Caki2 (cell line): ENCODE measurements at places on chromosomes 11 and 22. TPM values are rescaled to one million over a fixed set of nuclear protein-coding genes. Genes with fewer than 3 reads are reported as not detected.

DNA sequence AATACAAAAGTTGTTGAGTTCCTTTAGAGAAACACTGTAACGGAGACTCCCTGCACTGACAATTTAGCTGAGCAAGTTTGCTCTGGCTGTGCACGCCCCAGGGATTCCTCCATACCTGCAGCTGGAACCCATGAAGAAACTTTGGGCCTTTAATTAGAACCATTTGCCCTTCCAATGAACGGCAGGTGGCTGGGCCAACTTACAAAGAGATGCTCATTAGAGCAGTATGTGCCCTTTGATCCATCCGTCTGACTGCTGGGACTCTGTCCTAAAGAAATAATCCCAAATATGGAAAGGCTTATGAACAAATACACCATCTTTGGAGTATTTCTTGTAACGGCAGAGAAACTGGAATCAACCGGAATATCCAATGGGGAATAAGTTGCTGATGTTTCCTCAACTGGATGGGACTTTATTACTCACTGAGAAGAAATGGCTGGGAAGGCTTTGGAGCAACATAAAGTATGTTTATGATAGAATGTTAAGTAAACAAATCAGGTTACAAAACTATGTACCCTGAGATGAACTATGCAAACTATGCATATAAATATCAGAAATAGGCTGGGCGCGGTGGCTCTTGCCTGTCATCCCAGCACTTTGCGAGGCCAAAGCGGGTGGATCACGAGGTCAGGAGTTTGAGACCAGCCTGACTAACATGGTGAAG lies 24.4 kb upstream of the FBLN1 start:
- peak; percentile 83 for DNase-seq

SLC22A6 gene
- total RNA-seq = not detected in 2 replicates

DNA sequence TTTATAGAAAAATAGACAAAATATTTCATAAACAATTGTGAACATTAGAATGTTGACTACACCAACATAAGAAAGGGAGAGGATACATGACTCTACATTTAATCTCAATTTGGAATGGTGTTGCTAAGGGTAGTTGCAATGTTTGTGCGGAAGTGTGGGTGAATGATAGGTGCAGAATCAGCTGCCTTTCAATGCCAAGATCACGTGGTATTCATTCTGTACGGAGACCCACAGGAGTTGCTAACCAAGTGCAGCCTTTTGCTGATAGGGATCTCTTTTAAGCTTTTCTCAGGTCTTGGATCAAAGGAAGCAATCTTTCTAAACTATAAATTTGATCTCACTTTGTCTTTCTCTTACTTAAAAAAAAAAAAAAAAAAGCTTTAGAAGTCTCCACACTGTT lies 29.8 kb upstream of the CTSC start:
- no peak for DNase-seq

DNA sequence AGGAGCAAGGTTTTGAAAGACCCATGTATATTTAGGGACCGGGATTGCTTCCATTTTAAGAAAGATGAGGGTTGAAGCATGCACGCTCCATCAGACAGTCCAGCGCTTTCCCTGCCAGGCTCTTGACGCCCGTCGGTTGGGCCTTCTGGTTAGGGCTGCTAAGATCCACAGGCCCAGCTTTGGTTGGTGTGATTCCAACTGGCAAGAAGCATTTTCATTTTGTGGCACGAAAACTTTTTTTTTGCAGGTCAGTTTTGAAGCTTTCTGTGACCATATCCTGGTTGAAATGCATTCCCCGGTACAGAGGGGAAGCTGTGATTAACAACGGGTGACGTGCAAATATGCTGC lies 34.3 kb upstream of the MPPED1 start:
- no peak for DNase-seq

- peak; percentile 72 for DNase-seq
These were observed 14.1 kb downstream of the C11orf24 start for GRCh38 chr11:68257477-68258362.

GRCh38 chr11:115525531-115526006 lies 21.4 kb upstream of the CADM1 start:
- DNase-seq = no peak

- no peak for DNase-seq
These were observed 16.2 kb downstream of the CAPN5 start for GRCh38 chr11:77082838-77083565.

DNA sequence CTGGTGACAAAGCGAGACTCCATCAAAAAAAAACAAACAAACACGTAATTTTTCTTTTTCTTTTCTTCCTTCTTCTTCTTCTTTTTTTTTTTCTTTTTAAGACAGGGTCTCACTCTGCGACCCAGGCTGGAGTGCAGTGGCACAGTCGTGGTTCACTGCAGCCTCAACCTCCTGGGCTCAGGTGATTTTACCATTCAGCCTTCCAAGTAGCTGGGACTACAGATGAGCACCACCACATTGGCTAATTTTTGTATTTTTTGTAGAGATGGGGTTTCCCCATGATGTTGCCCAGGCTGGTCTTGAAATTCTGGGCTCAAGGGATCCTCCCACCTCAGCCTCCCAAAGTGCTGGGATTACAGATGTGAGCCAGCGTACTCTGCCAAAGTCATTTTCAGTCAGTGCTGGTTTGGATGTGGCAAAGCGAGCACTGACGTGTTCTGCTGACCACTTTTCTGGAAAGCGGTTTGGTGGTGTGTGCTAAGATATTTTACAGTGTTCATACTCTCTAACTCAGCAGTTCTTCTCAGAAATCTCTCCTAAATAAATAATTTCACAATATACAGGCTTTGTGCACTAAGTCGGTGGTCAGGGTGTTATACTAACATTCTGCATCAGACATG lies 10.7 kb downstream of the FAM118A start:
- DNase-seq = no peak

- DNase-seq = no peak
These were observed 80.1 kb downstream of the PICALM start for GRCh38 chr11:85988780-85989179.

DNA sequence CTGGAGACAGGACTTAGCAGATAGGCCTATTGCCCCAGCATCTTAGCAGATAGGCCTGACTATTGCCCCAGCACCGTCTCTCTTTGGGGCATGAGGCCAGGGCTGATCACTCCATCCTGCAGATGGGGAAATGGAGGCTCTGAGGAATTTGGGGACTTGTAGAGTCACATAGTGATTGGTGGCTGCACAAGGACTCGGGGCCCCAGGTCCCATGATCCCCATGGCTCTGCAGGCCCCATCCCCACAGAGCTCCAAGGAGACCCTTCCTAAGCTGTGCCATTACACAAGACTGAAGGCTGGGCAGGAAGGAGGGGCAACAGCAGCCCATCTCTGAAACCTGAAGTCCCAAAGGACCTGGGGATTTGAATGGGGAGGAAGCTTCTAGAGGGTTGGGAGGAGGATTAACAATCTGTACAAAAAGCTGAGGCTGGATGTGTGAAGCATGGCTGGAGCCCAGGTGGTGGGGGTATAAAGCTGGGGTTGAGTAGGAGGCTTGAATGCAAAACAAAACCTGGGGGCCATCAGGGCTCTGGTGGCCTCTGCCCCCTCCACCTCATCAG lies 1.6 kb downstream of the ARAP1 start:
- DNase-seq = no peak

DNA sequence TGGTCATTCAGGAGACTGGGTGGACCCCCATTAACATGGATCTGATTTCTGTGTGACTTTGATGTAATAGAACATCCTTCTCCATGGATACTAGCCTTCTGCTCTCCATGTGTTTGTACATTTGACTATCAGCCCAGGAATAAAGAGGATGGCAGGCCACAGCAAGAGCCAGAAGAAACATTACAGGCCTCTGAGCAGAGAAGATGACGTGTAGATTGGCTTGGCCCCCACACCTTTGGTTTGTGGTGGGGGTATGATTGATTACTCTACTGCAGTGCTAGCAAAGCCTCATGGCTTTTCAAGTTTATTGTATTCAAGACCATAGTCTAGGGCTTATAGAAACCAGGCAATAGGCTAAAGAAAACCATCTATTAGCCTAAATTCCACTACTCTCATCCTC lies 77.0 kb downstream of the GRAMD1B start:
- DNase-seq = no peak

FAM227A gene
- 0.24 and 2.3 TPM in 2 replicates for total RNA-seq

TSPAN18 gene
- total RNA-seq = not detected in 2 replicates

DNA sequence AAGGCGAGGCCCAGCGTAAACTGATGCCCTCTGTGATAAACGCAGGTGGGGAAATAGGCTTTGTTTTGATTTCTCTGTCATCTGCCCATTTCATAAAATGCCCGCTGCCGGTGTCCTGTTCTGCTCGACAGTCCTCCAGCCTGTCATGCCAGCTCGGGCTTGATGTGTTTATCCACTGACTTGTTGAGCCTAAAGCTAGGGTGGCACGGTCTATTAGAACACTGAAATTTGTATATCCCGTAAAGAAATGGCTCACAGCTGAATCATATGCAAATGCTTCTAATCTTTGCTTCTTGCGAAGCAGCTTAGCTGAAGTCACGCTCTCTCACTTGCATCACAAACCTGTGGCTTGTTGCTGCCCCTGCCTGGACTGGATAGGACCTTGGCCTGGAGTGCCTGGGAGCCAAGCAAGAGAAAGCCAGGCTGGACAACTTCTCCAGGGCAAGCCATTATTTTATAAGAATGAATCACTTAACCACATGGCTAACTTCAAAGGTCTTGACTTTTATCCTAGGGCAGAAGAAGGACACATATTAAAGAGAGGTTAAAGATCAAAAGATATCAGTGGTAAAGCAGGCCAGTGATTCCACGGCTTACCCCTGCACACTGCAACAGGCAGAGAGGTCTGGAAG lies 33.1 kb downstream of the EHF start:
- peak; percentile 90 for DNase-seq

GRCh38 chr11:116427903-116428637 lies 344.7 kb downstream of the BUD13 start:
- DNase-seq = no peak

DNA sequence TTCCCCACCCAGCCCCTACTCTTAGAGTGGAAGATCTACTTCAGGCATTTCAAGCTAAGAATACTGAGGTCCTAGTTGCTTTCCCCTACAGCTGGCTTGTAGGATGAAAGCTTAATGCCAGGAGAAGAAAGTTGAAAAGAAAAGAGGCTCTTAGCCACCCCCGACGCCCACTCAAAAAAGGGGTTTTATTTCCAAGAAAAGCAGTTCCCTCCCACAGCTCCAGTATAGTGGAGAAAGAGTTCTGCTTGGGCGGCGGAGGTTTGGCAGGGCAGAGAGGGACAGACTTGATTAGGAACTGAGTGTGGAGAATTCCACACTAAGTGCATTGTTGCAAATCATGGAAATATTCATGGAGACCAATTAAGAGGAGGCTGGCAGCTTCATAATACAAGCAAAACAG lies 470.9 kb downstream of the ETS1 start:
- no peak for DNase-seq

GRCh38 chr11:61971248-61972111 lies 4.0 kb upstream of the FTH1 start:
- DNase-seq = peak; percentile 99

GRCh38 chr11:89516496-89516895 lies 25.3 kb upstream of the NOX4 start:
- no peak for DNase-seq

OR10D3 gene
- not detected in 2 replicates for total RNA-seq

- no peak for DNase-seq
These were observed 116.1 kb downstream of the PHF21B start for GRCh38 chr22:44893731-44894080.

- DNase-seq = no peak
These were observed 334.3 kb downstream of the TMEM135 start for GRCh38 chr11:87372065-87372464.

CBX6 gene
- total RNA-seq = 59.5 and 63.9 TPM in 2 replicates

- DNase-seq = no peak
These were observed 71.3 kb downstream of the TSPAN18 start for GRCh38 chr11:44797886-44798606.

DNA sequence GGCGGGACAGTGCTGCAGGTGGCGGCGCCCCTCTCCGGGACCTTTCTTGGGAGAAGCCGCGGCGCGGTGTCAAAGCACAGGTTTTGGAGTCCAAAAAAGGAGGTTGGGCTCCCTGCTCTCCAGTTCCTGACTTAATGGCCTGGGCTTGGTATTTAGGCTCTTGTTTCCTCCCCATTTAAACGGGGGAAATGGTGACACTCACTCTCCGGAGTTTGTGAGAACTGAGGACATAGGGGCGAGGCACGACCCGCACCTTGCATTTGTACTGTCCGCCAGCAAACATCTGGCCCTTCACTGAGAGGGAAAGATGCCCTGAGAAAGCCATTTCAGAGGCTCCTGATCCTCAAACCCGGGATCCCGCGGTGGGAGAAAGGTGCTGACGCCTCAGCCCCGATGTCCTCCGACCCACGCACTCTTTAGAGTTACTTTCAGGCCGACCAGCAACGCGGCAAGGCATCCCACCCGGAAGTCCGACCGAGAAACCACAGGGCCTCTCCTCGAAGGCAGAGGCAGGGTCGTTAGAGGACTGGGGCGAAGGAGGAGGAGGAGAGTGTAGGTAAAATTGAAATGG lies 2.9 kb upstream of the WDR74 start:
- no peak for DNase-seq

DNA sequence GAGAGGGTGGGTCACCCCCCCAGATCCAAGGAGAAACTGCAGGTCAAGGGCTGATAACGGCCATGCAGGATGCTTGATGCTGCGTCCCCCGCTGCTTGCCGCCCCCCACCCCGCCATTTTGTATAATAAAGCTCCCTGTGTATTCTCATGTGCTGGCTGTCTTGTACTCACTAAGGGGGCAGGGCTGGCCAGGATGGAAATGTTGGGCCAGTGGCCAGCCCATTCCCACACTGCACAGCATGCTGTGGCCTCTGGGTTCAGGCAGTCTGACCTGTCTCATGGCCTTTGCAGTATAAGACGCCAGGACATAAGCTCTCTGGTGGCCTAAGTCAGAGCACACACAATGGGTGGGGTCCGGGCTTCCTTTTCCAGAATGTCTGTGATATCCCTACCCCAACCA lies 421 bp upstream of the PRR33 start:
- no peak for DNase-seq

CHID1 gene
- total RNA-seq = 146 and 165 TPM in 2 replicates

DNA sequence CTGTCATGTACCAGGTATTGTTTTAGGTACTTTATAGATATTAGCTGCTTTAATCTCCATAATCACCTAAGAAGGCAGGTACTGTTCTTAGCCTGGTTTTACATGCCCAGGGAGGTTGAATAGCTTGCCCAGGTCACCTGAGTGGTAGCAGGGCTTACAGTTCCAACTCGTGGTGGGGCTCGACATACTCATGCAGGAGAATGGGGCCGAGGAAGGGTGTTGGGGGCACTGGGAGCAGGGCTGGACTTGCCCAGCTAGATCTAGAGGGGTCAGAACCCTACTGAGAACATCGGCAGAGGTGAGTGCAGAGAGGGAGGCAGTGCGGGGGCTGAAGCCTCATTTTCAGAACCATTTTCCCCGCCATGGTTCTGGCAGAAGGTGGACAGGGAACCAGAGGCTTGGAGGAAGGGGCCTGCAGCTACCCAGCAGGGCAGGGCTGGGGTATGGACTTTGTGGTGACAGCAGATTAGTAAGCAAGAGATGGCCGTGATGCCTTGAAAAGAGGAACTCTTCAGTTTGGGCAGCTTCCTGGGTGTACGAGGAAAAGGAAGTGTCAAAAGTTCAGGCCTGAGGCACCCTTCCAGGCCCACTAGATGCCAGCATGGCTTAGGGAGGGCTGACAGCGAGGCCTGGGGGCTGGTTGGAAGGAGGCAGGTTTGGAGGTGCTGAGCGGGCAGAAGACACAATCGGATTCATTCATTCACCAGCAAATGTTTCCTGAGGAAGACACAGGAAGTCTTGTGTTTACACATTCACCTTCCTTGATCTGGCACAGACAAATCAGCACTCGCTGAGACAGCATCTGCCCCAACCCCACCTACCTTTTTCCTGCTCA lies 54.7 kb upstream of the LYVE1 start:
- no peak for DNase-seq

OR5B3 gene
- total RNA-seq = not detected in 2 replicates

- DNase-seq = no peak
These were observed 40.7 kb downstream of the PACSIN2 start for GRCh38 chr22:42974223-42974622.
